Activated naive CD8-positive, alpha-beta T cell treated with anti-CD3 and anti-CD28 coated beads for 36 hours (primary cell): ENCODE measurements at places on chromosomes 5 and 9. TPM values are rescaled to one million over a fixed set of nuclear protein-coding genes. Genes with fewer than 3 reads are reported as not detected.
A peak's percentile ranks its signal among the peaks of the same experiment; 100 is the strongest.

DNA sequence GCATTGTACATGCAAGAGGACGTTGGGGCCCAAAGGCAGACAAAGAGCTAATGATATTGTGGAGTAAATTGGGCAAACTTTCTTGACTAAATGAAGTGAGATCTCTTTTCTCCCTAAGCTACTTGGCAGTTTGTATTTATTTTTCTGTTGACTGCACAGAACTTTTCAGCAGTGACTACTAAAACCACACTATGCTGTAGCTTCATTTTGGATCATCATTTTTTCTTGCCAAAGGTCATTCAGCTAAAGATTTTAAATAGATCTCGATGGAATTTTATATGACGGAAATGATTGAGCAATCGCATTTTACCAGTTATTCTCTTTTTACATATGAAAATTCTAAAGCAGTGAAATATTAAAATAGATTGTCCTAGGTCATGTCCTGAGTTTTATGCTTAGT, 286.1 kb upstream of the ACTBL2 start:
- H3K36me3 ChIP-seq, result no peaks in the 10 kb centered on the region
- H3K4me1 ChIP-seq, result peaks cover 3% of the 10 kb centered on the region
- H3K27me3 ChIP-seq, result peaks cover 15% of the 10 kb centered on the region
- no peak for DNase-seq

The FOXD4L3 gene
- not detected for total RNA-seq

DNA sequence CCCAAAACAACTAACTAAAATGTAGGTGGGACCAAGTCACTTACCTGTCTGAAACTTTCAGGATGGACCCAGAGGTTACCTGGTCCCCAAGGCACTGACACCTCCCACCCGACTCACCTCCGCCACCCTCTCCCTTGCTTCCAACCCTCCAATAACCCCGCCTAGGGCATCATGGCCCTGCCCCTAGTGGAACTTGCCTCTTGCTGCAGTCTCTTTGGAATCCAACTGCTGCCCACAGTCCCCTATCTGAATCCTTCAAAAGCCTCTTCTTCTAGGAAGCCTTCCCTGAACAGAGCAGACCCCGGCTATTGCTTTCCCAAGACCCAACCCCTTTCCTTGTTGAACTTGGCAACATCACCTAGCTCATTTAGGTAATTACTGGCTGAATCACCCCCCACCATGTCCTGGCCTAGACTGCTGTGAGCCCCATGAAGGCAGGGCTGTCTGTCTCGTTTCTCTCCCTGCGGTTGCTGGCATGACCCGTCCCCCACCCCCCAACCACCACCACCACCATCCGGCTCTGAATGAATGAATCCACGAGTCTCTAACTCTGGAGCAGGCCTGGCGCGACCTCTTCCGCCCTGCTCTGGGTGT, 9.4 kb downstream of the CRB2 start:
- no peak for DNase-seq
- no peak overlapping the region for H3K4me3 ChIP-seq
- H3K27ac ChIP-seq, result no peak overlapping the region
- H3K4me1 ChIP-seq, result peaks cover 3% of the 10 kb centered on the region

The PCDHGA5 gene
- total RNA-seq, result not detected

The PCDHAC2 gene
- total RNA-seq, result not detected

GRCh38 chr5:144017631-144018030, 152.8 kb downstream of the YIPF5 start:
- H3K4me1 ChIP-seq, result no peaks in the 10 kb centered on the region
- no peak overlapping the region for H3K27ac ChIP-seq
- no peak overlapping the region for H3K4me3 ChIP-seq
- no peaks in the 10 kb centered on the region for H3K27me3 ChIP-seq
- no peak for DNase-seq

The PCDHB10 gene
- total RNA-seq, result not detected

- H3K4me1 ChIP-seq, result peaks cover 13% of the 10 kb centered on the region
- peaks cover 96% of the 10 kb centered on the region for H3K27me3 ChIP-seq
- peak overlapping the region; percentile 71 for H3K4me3 ChIP-seq
Measured at GRCh38 chr5:135543485-135544304, 7.9 kb upstream of the NEUROG1 start.

The IL13 gene
- 0.44 TPM for total RNA-seq

The SPINK5 gene
- not detected for total RNA-seq

GRCh38 chr9:90774682-90775081, 26.9 kb upstream of the SYK start:
- no peak overlapping the region for H3K4me3 ChIP-seq
- H3K27ac ChIP-seq, result no peak overlapping the region
- DNase-seq, result no peak
- no peaks in the 10 kb centered on the region for H3K4me1 ChIP-seq
- H3K27me3 ChIP-seq, result peaks cover 4% of the 10 kb centered on the region

The SSNA1 gene
- 78.1 TPM for total RNA-seq

The GPR21 gene
- total RNA-seq, result not detected

DNA sequence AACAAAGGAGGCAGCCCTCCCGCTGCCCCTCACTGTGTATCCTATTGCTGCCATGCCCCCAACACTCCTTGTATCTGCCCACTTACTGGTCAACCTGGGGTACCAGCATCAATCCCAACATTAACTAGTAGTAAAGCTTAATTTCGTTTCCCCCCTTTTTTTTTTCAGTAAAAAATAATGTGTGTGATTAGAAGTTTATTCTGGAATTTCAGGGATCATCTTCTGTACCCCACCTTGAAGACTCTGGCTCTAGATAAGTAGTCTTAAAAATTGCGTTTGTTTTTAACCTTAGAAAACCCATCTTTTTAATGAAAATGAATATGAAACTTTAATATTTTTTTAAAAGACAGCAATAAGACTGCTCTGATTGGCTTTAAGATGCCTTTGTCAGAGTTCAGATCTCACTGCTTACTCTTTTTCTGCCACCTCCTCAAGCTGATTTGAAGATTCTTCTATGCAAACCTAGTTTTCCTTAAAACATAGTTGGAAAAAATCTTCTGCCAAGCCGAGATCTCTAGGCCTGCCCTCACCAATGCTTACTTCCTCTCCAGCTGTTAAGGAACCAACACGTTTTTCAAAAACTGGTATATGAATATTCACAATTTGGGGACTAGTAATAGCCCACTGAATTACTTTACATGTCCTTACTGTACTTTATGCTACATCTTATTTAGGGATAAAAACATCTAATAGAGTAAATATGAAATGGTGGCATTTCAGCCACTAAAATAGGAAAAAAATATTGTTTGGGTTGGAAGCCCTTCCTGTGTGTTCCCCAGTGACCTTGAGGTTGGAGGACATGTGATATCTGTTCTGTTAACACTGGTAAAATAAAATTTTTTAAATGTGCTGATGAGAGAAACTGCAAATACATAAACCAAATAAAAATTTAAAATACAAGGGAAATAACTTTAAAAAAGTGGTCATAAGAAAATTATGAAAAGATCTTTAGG, 4.0 kb upstream of the RHOBTB3 start:
- peaks cover 31% of the 10 kb centered on the region for H3K4me1 ChIP-seq
- no peak overlapping the region for H3K4me3 ChIP-seq
- no peak for DNase-seq

GRCh38 chr9:129761293-129761900, 8.6 kb upstream of the PTGES start:
- no peak overlapping the region for H3K27ac ChIP-seq
- no peaks in the 10 kb centered on the region for H3K36me3 ChIP-seq
- peaks cover 9% of the 10 kb centered on the region for H3K4me1 ChIP-seq
- DNase-seq, result no peak
- no peak overlapping the region for H3K4me3 ChIP-seq

DNA sequence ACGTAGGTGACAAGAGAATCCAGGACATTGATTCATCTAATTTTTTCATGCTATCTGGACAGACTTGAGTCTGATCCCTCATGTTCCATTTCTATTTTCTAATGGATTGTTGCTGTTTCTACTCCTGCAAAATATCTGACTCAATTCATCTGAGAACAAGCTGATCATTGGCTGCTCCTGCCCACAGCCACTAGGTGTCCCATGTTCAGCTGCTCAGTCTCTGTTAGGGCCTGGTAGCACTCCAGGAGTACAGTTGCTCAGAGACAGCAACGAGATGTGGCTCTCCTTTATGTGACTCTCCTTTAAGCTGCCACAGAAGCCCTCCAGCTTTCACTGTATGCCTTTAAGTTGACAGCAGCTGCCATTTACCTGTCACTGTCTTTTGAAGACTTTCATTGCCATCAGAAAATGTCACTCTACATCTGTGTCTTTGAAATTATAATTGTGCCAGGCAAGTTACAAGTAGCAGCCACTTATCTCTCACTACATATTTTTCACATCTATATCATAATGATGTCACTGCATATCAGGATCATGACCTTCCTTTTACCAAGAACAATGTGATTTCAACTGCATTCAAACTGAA, 1944.2 kb upstream of the NUDT12 start:
- H3K4me3 ChIP-seq, result no peak overlapping the region
- no peaks in the 10 kb centered on the region for H3K27me3 ChIP-seq
- no peaks in the 10 kb centered on the region for H3K36me3 ChIP-seq
- DNase-seq, result no peak
- no peaks in the 10 kb centered on the region for H3K4me1 ChIP-seq
- no peak overlapping the region for H3K27ac ChIP-seq

DNA sequence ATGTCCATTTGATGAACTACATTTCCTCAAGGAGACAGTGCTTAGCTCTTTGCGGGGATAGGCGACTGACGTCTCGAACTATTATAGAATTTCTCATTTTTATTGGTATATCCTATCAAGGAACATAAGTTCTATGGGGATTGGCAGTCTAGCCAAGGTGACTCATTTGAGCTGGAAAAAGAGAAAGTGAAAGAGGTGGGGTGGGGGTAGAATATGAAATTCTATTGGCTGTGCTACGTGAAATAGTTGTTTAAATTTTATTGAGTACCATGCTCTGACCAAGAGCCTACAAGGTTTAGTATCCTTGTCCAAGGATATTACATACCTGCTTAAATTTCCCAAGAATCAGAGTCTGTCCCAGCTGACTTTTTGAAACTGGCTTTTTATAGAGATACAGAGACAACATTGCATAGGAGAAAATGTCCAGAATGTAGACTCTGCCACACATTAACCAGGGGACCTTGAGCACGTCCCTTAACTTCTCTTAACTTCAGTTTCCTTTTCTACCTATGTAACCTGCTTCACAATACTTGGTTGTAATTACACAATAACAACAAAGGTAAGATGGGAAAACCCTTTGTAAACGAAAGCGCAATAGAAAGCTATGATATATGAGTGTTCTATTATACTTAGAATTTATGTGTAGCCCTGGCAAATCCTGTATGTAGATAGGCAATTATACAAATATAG, 226.4 kb upstream of the WWC1 start:
- DNase-seq, result no peak
- H3K4me1 ChIP-seq, result no peaks in the 10 kb centered on the region
- H3K4me3 ChIP-seq, result no peak overlapping the region
- no peak overlapping the region for H3K27ac ChIP-seq
